ENCODE measurements at places on chromosomes 4 and X.

DNA sequence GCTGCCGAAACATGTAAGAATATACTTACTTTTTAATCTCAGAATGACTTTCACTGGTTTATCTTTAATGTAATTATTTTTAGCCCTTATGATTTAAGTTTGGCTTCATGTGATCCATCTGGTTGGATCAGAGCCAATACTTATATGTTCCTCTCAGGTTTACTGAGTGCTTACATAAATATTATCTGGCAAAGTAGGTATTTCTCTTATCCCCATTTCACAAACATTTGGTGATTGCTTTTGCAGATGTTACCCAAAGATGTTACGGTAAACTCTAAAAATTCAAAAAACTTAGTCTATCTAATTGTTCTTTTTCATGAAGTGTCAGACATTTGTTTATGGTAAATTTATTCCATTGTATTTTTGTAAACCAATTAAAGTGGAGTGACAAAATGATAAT is 115.0 kb upstream of the TLL1 start:
- no peak for DNase-seq

GRCh38 chr4:4818415-4819212 is 40.9 kb upstream of the MSX1 start:
- DNase-seq = no peak

DNA sequence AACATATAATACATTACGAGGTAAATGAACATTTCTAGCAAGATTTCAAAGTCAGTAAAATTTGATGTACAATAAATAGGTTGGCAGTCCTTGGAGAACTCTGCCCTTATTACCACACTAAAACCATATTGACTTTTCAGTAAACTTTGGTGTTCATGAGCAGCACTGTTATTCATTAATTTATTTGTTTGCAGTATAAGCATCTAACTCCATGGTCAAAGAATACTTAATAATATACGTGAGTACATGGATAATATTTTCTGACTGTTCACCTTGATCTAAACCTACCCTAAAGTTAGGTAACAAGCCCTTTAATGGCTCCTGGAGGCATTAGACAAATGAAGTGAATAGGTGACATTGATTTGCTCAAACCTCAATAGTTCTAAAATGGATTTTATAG is 817.2 kb upstream of the FTHL17 start:
- no peak for DNase-seq

DNA sequence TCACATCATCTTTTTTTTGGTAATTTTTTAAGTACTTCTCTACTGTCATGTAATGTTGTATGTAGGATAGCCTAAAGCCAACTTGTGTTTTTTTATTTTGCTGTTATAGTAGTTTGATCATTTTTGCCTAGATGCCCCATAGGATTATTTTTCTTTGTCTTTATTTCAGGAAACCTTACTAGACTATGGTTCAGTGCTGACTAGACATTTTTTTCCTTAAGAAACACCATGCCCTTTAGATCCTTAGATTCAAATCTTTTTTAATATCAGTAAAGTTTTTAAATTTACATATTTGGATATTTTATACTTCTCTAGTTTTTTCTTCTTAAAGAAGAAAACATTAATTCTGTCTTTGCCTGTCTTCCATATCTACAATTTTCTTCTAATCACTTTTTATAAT is 221.3 kb downstream of the IDS start:
- no peak for DNase-seq

- no peak for DNase-seq
Measured at GRCh38 chr4:117489107-117489506, 403.7 kb upstream of the TRAM1L1 start.

DNA sequence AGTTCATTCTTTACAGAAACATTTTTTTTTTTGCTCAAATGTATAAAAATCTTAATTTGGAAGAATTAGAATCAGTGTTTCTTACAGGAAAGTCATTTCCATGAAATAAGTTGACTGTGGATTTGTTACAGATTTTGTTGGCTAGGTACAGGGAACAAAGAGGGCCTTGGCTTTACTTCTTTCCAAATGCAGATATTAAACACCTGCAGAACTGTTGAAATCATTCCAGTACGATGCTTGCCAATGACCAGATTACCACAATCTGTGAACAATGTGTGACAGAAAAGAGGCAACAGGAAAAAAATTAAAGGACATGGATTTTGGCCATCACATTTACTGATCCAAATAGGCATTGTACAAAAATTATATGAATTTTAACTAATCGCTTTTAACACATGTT is 70.8 kb downstream of the ANXA10 start:
- DNase-seq = no peak

DNA sequence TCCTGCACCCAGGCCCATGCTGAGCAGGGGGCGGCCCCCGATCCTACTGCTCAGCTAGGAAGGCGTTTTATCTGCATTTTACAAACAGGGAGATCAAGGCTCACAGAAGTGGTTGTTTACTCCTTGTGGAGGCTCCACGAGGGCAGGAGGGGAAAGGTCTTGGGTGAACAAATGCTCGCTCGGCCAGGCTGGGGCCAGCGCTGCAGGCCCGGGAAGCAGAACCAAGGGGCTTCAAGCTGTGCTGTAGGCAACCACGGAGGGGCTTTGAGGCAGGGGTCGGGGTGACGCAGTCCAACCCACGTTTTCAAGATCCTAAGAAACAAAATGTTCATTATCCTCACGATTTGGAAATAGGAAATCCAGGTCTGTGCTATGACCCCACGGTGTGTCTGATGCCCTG is 125.8 kb downstream of the HMX1 start:
- no peak for DNase-seq

DNA sequence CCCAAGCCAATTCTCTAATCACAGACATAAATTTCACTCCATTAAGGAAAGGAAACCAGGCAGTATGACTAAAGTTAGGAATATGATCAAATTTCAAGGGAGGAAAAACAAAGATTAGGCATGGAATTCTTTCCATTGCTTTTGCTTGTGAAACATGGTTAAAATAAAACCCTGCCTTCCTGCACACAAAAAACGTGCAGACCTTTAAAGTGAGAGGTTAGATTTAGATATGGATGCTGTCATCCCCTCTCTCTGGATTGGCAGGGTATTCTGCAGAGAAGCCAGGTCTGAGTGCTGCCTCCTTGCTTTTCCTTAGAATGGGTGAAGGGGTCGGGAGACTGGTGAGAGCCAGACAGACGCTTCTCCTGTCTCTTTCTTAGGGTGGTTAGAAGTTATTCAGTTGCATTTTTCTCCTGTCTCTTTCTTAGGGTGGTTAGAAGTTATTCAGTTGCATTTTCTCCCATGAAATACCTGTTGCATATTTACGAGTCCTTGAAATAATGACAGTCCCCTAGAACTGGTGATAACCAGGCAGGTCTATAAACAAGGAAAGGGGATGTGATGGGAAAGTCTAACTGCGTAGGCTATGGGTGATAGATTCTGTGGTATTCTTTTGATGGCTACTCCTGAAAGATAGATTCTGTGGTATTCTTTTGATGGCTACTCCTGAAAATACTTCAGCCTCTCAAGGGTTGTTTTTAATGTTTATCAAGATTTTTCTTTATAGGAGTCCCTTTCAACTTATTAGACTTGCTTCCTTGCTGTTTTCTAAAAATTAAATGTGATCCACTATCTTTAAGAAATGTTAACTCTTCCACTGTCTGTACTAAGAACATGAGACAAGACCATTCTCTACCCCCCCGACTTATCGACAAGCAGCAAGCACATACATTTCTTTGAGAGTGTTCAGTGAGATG is 163.6 kb downstream of the SPRY1 start:
- DNase-seq = no peak

GRCh38 chr4:56646341-56646740 is 34.8 kb downstream of the HOPX start:
- no peak for DNase-seq

DNA sequence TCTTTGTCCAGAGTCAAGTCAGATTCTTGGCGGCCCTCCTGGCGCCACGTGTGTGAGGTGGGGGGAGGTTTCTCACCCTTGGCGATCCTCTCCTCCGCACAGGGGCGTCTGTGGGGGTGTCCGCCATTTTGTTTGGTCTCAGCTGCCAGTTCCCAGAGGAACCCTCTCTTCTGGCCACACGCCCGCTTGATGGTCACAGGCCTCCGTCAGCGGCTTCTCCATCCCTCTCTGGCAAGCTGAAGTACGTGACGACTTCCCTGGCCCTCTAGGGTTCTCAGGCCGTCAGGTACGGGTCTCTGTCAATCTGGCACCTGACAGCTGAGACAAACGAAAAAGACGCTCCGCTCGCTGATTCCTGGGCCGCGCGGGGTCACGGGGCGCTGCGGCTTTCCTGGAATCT is 272.6 kb downstream of the TRIML1 start:
- no peak for DNase-seq

DNA sequence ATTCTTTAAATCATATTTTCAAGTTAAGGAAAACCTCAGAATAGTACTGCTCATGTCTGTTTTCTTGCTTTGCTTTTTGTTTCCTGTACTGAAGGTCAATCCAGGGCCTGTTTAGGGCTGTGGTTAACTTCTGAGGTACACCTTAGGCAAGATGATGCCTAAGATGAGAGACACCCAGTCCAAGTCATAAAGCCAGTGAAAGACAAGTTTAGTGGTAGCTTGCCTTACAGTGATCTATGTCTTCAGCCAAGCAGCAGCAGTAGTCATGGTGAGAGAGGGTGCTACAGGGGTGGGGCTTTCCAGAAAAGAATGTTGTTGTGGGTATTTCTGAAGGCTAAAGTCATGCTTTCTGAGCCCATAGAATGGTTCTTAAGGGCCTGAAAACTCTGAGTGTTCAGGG is 173.7 kb downstream of the VSIG4 start:
- DNase-seq = peak; percentile 9

- no peak for DNase-seq
Measured at GRCh38 chrX:13968198-13968597, 61.5 kb downstream of the GEMIN8 start.

- no peak for DNase-seq
Measured at GRCh38 chr4:148431401-148431800, 10.8 kb downstream of the NR3C2 start.

- DNase-seq = no peak
Measured at GRCh38 chrX:50428174-50428573, 42.5 kb downstream of the DGKK start.

DNA sequence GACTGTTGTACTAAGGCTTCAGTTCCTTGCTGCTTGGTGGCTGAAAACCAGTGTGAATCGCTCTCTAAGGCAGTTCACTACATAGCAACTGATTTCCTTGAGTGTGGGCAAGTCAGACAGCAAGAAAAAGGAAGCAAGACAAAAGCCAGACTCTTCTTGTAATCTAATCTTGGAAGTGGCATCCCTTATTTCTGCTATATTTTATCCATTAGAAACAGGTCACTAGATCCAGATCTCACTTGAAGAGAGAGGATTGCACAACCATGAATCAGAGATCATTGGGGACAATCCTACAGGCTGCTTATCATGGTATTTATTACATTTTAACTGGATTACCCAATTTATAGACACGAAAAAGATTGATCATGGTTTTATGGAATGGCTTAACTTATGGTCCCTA is 684.5 kb downstream of the GRID2 start:
- DNase-seq = no peak

- no peak for DNase-seq
Measured at GRCh38 chr4:169253113-169253671, 17.6 kb downstream of the SH3RF1 start.

DNA sequence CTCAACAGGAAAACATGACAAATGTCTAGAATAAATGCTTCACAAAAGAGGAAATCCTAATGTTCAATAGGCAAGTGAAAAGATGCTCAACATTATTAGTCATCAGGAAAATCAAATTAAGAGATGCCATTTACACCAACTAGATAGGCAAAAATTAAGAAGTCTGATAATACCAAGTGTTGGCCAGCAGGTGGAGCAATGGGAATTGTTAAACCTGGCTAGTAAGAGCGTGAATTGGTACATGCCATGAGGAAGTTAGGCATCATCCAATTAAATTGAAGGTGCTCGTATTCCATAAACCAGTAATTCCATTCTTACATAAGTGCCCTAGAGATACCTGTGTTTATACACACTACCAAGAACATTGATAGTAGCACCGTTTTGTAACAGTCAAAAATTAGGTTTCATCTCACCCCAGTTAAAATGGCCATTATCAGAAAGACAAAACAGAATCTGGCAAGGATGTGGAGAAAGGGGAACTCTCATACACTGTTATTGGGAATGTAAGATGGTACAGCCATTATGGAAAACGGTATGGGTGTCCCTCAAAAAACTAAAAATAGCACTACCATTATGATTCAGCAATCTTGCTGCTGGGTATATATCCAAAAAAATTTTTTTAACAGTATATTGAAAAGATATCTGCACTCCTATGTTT is 14.0 kb upstream of the ZCCHC18 start:
- DNase-seq = peak; percentile 60

GRCh38 chrX:10831716-10832502 is 211.5 kb upstream of the MID1 start:
- DNase-seq = no peak

DNA sequence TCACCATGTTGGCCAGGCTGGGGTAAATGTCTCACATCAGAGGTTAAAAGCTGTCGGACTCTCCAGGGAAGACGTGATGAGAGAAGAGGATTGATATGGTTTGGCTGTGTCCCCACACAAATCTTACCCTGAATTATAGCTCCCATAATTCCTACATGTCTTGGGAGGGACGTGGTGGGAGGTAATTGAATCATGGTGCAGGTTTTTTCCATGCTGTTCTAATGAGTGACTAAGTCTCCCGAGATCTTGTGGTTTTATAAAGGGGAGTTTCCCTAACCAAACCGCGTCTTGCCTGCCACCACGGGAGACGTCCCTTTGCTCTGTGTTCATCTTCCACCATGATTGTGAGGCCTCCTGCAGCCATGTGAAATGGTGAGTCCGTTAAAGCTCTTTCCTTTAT is 64.4 kb downstream of the ASMT start:
- peak; percentile 43 for DNase-seq

DNA sequence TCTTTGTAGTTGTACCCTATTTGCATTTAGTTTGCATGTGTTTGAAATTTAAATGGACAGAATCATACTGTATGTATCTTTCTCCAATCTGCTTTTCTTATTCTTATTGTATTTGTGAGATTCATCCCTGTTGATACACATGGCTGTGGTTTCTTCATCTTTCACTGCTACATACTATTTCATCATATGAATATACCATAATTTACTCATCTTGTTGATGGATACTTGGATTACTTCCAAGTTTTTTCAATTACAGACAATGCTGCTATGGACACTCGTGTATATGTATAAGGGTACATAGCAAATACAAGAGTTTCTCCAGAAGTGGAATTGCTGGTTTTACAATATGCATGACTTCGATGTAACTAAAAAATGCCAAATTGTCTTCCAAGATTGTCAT is 11.8 kb upstream of the KLHL8 start:
- no peak for DNase-seq

- DNase-seq = no peak
Measured at GRCh38 chr4:87506974-87507701, 22.0 kb downstream of the SPARCL1 start.

- DNase-seq = no peak
Measured at GRCh38 chr4:27009539-27009938, 148.9 kb downstream of the STIM2 start.

DNA sequence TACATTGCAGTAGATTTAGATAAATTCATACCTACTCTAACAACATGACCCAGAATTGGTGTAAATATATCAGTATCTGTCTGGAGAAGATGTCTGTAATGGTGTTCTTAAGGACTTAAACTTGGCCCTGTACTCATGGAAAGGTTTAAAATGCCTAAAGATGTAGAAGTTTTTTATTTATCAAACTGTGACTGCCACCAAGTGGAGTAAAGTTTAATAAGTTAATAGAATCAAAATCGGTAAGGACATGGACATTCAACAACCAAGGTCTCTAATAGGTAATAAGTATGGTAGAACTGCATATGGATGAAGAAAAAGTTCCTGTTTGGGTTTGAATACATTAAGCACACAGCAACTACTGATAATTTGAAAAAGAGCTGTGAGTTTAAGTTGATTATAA is 474.0 kb upstream of the NDST3 start:
- no peak for DNase-seq
